ENCODE measurements at places on chromosomes 1 and 21.

- DNase-seq = no peak
Measured at GRCh38 chr1:203447151-203447550, 28.5 kb upstream of the PRELP start.

GRCh38 chr1:6095511-6096242 is 50.0 kb downstream of the KCNAB2 start:
- no peak for DNase-seq

- DNase-seq = no peak
Measured at GRCh38 chr1:22119626-22120468, 23.1 kb downstream of the WNT4 start.

DNA sequence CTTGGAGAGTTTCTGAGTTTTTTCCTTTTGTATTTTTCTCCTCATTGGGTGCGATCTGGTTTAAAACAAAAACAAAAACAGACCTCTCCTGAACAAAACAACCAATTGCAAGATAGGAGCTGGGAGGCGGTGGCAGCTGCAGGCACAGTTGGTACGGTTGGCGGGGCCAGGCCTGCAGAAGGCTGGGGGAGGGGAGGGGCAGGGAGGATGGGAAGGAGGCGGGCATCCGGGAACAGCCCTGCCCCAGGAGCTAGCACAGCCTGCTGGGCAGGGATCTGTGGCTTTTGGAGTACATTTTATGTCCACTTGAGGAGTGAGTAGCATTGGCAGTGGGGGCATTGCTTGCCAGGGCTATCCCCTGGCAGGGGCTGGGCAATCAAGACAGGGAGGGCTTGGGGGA is 5.2 kb downstream of the CAPN9 start:
- DNase-seq = no peak

GRCh38 chr1:3886106-3886670 is 13.9 kb downstream of the C1orf174 start:
- no peak for DNase-seq

DNA sequence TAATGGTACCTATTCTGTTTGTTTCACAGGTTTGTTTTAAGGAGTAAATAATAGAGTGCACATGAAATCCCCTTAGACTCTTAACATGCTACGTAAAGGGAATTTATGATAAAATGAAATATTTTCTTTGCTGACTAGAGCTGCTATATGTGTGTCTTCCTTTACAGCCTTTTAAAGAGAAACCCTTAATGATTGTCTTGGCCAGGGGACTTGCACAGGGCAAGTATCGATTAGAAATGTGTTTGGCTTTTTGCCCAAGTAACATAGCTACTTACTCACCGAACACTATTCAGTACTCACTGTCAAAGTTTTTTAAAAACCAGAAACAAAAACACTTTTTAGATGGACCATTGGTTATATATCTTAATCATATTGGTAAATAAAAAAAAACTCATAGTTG is 71.3 kb upstream of the KIAA1614 start:
- DNase-seq = no peak

GRCh38 chr1:221230605-221231004 is 351.4 kb downstream of the HLX start:
- DNase-seq = no peak

DNA sequence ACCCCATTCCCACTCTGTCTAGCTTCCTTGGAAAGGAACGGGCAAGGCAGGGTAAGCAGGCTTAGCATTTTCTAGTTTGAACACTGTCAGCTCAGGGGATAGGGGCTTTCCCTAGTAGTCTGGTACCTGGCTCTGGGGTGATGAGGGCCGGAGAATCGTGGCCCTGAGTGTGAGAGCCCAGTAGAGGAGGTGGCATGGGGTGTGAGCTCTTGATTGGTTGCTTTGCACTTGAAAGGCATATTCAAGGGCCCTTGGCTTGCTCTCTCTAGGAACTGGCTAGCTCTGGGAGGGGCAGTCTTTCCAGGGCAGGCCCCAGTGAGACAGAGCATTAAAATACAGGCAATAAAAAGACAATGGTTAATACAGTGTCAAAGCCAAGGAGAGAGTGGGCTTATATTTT is 10.8 kb upstream of the EXTL1 start:
- DNase-seq = no peak

DNA sequence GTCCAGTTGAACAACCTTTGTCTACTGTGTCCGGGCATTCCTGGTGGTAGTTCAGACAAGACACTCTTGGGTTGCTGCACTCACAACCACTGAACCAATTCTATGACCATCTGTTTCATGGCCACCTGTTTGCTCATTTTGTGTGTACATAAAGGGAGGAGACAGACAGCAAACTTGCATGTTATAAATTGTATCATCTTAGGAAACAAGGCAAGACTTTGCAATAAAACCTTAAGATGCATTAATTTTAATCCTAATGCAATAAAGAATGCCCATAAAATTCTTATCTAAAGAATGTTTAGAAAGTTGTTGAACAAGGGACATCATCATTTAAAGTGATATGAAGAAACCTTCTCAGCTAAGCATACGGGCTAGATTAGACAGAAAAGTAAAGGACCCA is 34.8 kb downstream of the ADAM30 start:
- no peak for DNase-seq

- no peak for DNase-seq
Measured at GRCh38 chr1:204396015-204396583, 15.5 kb downstream of the PPP1R15B start.

DNA sequence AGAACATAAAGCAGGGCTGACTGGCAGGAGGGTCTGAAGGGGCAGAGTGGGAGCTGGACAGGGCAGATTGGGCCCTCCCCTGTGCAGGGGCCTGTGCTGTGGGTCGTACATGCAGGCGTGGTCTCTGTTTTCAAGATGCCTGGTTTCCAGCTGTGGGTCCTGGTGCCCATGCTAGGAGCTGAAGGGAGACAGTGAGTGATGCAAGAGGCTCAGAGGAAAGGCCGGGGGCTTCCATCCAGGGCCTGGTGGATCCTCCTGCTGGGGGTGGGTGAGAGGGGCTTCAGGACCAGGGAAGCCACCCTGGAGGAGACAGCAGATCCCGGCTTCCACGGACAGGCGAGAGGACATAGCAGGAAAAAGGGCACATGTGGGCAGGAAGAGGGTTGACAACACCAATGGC is 349.0 kb upstream of the VAMP3 start:
- DNase-seq = no peak

GRCh38 chr1:155124503-155125463 is 2.9 kb upstream of the EFNA1 start:
- DNase-seq = no peak

- no peak for DNase-seq
Measured at GRCh38 chr1:18246543-18246942, 138.9 kb downstream of the IGSF21 start.

DNA sequence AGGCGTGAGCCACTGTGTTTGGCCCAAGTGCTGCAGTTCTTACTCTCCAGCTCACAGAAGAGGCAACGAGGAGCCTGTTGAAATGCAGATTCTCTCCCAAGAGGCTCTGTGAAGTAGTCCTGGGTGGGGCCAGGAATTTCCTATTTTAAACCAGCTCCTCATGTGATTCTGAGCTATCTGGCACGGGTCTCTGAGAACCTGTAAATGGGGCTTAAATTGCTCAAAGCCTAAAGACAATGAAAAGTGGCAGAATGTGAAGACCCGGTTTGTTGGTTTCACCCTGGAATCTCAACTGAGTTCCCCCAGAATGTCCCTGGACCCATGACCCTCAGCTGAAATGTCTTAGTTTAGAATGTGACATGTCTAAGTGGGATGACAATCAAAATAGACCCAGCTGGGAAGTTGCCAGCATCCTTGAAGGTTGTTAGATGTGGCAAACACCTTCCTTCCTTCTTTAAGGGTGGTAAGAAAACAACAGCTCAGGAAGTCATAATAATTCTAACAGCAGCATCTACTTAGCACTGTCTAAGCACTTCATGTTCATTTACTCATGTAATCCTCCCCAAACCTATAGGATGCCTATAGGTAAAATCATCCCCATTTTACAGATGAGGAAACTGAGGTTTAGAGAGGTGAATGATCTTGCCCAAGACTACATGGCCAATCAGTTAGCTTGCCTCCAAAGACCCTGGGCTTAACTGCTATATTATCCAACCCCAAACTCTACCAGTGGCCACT is 20.9 kb upstream of the ATP5PO start:
- peak; percentile 31 for DNase-seq

GRCh38 chr1:5597991-5598823 is 394.0 kb downstream of the NPHP4 start:
- DNase-seq = no peak

- no peak for DNase-seq
Measured at GRCh38 chr1:180966744-180967536, 54.2 kb downstream of the KIAA1614 start.

DNA sequence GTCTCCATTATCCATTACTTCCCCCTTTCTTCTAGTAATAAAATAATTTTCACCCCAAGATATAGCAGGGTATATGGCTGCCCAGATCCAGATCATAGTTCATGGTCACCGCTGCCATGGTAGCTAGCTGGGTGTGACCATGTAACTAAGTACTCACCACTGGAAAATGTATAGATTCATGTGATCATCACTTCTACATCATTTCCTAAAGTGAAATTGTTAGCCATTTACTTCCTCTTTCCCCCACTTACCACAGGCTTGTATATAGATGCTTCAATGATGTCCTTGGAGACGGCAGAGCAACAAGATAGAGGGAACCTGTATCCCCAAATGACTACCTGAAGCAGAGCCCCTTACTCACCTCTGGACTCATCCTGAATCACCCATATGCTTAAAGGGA is 22.7 kb upstream of the EYA3 start:
- peak; percentile 15 for DNase-seq

DNA sequence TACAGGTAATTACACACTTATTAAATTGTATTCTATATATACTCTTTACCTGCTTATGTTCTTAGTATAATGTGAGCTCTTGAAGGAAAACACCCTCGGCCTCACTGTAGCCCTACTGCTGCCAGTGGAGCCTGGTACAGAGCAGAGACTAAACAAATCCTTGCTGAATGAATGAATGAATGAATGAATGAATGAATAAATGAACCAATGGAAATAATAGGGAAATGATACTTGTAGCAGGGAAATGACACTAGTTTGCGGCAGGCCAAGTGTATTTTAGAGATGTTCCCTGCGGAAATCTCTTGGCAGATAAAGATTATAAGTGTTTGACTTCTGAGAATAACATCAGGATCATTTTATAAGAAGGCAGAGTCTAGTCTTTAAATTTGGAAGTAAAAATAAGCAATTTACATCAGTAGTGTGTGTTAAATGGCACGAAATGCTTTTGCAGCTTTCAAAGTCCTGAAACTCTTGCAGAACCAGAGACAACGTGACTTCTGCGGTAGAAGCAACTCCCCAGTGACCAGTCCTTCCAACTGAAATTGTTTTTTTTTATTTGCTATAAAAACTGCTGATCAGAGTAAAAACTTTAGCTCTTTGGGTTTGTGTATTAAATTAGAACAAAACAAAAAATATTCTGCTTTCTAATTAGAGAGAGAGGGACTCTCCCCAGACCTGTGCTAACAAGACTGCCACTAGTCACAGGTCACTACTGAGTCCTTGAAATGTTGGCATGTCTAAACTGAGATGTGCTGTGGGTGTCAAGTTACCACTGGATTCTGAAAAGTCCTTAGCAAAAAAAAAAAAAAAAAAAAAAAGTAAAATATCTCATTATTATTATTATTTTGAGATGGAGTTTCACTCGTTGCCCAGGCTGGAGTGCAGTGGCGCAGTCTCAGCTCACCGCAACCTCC is 199.3 kb upstream of the MAP1LC3C start:
- DNase-seq = no peak

DNA sequence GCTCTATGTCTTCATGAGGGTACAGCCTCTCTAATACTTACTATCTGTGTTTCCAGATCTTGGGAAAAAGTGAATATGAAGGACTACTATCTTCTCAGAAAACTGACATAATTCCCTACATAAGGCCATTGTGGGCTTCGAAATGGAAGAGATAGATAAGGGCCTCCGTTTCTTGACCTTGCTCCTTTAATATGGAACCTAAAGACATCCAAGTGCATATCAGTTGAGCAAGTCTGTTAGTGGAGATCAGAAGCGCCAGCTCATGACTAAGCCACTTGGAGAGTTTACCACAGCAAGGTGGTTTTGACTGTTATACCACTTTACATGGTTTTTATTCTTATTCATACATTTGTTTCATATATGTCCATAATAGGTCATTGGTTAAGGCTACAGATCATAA is 35.3 kb upstream of the FCER1A start:
- DNase-seq = no peak

DNA sequence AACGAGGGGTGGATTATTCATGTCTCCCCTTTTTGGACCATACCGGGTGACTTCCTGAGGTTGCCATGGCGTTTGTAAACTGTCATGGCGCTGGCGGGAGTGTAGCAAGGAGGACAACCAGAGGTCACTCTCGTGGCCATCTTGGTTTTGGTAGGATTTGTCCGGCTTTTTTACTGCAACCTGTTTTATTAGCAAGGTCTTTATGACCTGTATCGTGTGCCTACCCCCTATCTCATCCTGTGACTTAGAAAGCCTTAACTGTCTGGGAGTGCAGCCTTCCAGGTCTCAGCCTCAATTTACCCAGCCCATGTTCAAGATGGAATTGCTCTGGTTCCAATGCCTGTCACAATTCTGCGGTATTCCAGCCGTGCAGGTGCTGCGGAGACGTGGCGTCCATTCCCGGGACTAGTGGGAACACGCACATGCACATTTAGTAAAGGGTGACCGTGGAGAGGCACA is 40.2 kb upstream of the ZNF496 start:
- no peak for DNase-seq

DNA sequence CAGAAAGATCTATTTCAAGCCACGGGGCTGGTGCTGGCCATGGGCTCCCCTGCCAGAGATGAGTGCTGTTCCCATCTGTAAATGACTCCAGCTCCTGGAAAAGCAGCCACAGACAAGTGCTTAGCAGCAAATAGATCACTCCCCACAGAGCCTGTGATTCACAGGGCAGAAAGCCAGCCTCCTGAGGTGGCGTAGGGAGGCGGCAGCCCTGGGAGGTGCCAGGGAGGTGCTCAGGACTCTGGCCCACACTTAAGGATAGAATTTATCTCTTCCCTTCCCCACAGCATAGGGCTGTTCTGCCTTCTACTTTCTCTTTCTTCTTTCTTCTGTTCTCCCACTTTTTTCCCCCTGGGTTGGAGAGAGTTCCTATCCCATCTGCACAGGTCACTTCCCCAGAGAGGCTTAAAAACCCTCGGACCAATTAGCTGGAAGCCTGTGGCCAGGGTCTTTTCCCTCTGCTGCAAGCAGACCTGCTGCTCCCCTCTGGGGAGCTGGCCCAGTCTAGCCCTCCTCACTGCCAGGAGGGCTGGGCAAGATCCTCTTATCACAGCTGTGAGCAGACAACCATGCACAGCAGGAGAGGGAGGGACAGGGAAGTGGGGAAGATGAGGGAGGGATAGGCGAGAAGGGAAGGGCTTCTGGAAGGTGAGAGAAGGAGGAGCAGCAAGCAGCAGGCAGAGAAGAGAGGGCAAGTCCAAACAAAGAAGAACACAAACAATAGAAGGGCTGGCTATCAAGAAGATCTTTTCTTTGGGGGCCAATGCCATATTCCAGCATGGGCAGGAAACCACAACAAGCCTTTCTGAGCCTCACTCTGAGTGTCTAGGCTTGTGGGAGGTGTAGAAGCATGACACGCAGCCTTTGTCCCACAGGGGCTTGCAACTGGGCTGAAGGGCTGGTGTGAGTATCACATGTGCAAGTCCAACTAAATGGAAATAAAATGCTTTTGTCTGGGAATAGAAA is 41.0 kb downstream of the KCND3 start:
- no peak for DNase-seq

GRCh38 chr1:229086091-229086490 is 184.8 kb upstream of the RAB4A start:
- DNase-seq = no peak

- DNase-seq = no peak
Measured at GRCh38 chr1:41913014-41913413, 5.7 kb downstream of the HIVEP3 start.

- DNase-seq = no peak
Measured at GRCh38 chr1:65417729-65418128, 2.7 kb upstream of the LEPR start.
